ENCODE measurements at places on chromosomes 4 and X. TPM values are rescaled to one million over a fixed set of nuclear protein-coding genes. Genes with fewer than 3 reads are reported as not detected.

The TCEAL7 gene
- total RNA-seq, result 9.7 TPM

- DNase-seq, result peak; percentile 65
Measured at GRCh38 chr4:54539500-54540029, 118.2 kb upstream of the KIT start.

DNA sequence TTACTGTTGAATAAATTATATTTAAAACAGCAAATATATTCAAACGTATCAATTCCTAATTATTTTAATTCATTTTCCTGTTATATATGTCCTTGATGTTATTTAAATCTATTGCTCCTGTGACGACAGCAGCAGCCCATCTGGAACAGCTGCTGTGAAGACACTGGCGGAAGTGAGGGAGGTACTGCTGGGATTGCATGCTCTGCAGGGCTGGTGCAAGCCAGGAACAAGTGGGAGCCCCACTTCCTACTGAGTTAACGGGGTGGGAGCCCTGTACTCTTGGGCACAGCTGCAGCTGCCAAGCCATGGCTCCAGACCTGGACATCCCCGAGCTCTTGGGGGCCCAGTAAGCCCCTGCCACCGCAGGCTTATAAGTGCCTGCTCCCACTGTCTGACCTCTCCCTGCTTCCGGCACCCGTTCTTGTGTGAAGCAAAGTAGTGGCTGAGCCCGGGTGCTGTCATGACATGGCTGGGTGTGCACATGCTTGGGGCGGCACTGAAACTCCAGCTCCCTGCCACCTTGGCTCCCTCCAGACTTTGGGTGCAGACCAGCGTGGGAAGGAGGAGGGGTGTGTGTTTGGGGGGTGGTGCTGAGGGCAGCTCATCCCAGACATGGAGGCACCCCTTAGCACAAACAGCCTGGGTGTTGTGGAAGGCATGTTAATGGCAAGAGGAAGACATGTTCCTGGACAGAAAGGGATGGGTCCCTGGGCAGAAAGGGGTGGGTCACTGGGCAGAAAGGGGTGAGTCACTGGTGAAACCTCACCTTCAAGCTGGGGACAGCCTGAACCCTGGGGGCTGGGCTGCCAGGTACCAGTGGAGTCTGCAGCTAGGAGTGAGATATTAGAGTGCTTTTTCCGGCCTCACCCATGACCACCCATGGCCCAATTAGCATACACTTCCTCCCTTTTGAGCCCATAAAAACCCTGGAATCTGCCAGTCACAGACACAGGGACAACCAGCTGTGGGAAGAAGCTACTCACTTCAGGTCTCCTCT lies 1981.3 kb upstream of the IGFBP7 start:
- DNase-seq, result peak; percentile 8

GRCh38 chr4:111399623-111400022 lies 745.6 kb upstream of the FAM241A start:
- DNase-seq, result no peak

DNA sequence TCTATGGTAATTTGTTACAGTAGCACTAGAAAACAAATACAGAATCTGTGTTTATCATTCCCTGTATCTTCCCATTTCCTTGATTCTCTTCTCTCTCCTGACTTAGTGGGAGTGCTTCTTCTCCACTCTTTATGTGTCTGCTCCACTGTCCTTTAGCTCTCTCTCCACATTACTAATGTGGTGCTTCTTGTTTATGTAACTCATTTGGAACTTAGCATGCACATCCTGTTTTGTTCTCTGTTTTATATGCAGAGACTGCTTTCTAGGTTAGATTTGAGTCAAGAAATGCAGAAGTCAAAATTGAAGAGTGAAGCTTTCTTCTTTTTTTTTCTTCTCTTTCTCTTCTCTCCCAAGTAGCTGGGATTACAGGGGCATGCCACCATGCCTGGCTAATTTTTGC lies 25.9 kb downstream of the ADH1A start:
- no peak for DNase-seq

GRCh38 chr4:174305961-174306360 lies 22.2 kb downstream of the CEP44 start:
- DNase-seq, result no peak

GRCh38 chr4:106530024-106530361 lies 161.4 kb upstream of the GIMD1 start:
- DNase-seq, result no peak

The TMSB15A gene
- total RNA-seq, result 4.2 TPM

DNA sequence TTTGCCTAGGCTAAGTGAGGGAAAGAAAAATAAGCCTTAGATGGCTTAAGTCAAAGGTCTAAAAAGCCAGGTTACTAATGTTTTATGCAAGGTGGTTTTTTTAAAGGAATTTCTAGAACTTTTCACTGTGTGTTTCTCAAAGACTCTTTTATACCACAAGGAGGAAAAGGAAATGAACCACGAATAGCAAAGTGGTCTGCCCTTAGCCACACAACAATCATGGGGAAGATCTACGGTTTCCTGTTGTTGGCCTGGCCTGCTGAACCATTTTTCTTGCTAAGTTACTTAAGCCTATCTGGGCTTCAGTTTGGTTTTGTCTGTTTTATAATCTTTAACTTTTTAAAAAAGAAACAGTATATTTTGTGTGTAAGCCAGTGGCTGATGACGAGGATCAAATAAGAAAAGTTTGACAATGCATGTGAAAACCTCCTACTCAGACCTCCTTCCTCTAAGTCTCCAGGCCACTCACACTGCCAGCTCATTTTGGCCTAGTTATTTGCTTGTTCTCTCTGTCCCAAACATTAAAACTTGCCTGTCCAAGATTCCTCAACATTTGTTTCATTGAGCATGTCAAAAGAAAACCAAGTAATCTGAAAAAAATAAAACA lies 56.7 kb upstream of the COL25A1 start:
- no peak for DNase-seq

- DNase-seq, result no peak
Measured at GRCh38 chrX:7603387-7603786, 239.6 kb upstream of the VCX start.

GRCh38 chr4:163949976-163950601 lies 455.6 kb downstream of the TMA16 start:
- DNase-seq, result no peak

GRCh38 chr4:149676076-149676475 lies 139.6 kb downstream of the IQCM start:
- DNase-seq, result no peak

GRCh38 chrX:3526731-3527130 lies 180.3 kb upstream of the MXRA5 start:
- no peak for DNase-seq

DNA sequence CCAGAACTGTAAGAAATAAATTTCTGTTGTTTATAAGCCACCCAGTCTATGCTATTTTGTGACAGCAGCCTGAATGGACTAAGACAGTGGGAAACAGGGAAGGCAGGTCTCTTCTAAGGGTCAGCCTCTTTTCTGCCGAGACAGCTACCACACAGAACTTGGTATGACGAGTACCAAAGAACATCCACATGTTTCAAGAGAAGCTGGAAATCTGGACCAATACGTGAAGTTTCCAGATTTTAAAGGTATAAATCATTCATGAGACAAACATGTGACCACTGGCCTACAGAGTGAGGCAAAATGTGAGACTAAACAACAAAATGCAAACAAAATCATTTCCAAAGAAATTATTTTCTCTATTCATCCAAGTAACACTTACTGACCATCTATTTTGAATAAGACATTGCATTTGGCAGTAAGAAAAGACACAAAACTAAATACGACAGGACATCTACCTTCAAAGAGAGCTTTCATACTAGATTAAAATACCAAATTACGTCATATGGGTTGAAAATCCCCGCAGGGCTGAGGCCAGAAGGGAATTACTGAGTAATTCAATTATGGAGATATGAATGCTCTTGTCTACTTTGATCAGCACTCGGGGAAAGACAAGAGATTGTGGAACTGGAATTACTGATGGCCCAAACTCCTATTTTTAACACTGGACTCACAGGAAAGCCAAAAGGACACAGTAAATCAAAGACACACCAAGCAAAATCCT lies 7.2 kb downstream of the SCARB2 start:
- DNase-seq, result no peak

The MED12 gene
- 25.9 TPM for total RNA-seq

Measured in right cardiac atrium (tissue), 5 donors.